ENCODE measurements at places on chromosomes 4 and X.

DNA sequence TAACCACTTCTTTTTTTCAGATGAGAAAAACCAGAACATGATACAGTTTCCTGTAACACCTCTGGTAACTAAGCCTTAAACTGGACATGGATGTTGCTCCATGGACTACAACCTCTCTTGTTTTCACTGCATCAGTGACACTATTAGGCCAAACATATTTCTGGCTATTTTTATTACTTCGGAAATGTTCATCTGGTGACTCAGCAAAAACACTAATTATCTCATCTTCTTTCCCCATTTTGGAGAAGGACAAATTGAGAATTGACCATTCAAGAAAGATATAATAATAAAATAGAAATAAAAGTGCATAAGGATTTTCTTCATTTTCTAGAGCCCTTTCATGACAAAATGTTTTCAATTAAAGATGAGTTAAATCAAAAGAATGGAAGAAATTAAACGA, 361.9 kb upstream of the TECRL start:
- no peak for DNase-seq

- no peak for DNase-seq
These were observed 34.5 kb downstream of the INTS12 start for GRCh38 chr4:105674011-105674410.

- DNase-seq = no peak
These were observed 80.0 kb downstream of the UGT2B28 start for GRCh38 chr4:69360271-69360670.

- DNase-seq = peak; percentile 63
These were observed 63.5 kb upstream of the WDR17 start for GRCh38 chr4:176002007-176002613.

- DNase-seq = peak; percentile 80
These were observed 17.0 kb upstream of the TMEM144 start for GRCh38 chr4:158193171-158193749.

GRCh38 chr4:152369902-152370295, 166.0 kb downstream of the FBXW7 start:
- DNase-seq = peak; percentile 8

DNA sequence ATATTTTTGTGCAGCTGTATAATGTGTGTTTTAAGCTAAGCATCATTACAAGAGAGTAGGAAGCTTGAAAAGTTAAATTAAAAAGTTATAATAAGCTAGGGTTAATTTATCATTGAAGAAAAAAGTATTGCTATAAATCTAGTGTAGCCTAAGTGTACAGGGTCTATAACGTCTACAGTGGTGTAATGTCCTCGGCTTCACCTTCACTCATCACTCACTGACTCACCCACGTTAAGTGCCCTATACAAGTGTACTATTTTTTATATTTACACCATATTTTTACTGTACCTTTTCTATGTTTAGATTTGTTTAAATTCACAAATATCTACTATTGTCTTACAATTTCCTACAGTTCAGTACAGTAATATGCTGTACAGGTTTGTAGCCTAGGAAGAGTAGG, 23.5 kb downstream of the ARAP2 start:
- no peak for DNase-seq

GRCh38 chrX:25007059-25008053, 8.4 kb downstream of the ARX start:
- DNase-seq = no peak

DNA sequence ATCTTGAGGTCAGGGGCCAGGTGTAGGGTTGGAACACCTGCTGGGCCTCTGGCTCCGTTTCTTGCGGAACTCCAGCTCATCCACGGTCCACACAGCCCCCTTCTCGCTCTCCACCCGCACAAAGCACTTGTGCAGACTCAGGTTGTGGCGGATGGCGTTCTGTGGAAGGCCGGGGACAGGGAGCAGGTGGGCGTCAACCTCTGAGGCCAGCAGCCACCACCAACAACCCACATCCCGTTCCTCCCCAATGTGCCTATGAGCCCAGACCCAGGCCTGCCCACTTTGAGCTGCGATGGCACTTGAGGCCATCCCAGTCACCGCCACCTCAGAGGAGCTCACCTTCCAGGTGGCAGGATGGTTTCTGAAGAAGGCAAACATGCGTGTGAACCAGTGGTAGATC, 13.2 kb downstream of the FOXP3 start:
- DNase-seq = no peak

DNA sequence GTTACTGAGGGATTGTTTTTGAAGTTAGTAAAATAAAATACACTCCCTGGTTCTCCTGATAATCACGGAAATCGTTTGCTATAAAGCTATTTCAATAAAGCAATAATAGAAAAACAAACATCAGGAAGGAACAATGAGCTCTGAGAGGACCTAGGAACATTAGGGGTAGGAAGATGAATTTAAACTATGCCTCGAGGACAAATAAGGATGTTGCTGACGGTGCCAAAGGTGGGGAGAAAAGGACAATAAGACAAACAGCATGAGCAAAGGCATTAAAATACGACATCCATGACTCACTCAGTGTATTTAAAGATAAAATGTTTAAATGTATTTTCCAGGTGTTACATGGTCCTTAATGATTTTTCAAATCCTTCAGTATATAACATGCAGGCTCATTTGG, 110.3 kb downstream of the MTNR1A start:
- DNase-seq = no peak

Measured in Ammon's horn (tissue), 1 donor.